Activated naive CD4-positive, alpha-beta T cell treated with anti-CD3 and anti-CD28 coated beads for 36 hours (primary cell): ENCODE measurements at places on chromosomes 3 and 15. TPM values are rescaled to one million over a fixed set of nuclear protein-coding genes. Genes with fewer than 3 reads are reported as not detected.

The CCDC9B gene
- total RNA-seq: 2.2 TPM

The STX19 gene
- not detected for total RNA-seq

The QARS1 gene
- 281 TPM for total RNA-seq

The SENP8 gene
- total RNA-seq: 2.0 TPM

DNA sequence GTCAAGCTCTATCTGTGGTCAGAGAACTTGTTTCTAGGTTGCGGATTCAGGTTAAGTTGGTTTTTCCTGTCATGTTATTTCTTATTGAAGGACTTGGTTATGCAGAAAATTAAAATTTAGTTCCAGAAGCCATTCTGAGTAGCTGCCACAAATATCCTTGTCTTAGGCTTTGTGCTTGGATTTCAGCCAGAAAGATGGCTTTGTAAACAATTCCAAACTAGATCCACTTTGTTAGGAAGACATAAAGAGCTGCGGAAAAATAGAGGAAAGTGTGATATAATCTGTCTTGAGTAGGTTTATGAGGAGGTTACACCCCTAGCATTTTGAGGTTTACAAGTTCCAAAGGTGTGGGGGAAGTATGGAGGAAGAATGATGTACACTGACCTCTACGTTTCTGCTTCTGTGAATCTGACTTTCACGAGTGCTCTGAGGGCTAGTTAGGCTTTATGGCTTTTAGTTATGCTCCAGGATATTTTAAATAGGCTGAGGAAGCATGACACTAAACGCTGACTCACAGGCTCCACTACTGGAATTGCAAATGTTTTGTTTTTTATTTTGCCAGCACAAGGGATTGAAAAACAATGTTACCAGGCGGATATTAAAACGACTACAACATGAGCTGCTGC lies 46.3 kb upstream of the UTS2B start:
- DNase-seq: no peak

GRCh38 chr3:81871358-81872155 lies 110.1 kb upstream of the GBE1 start:
- DNase-seq: no peak

DNA sequence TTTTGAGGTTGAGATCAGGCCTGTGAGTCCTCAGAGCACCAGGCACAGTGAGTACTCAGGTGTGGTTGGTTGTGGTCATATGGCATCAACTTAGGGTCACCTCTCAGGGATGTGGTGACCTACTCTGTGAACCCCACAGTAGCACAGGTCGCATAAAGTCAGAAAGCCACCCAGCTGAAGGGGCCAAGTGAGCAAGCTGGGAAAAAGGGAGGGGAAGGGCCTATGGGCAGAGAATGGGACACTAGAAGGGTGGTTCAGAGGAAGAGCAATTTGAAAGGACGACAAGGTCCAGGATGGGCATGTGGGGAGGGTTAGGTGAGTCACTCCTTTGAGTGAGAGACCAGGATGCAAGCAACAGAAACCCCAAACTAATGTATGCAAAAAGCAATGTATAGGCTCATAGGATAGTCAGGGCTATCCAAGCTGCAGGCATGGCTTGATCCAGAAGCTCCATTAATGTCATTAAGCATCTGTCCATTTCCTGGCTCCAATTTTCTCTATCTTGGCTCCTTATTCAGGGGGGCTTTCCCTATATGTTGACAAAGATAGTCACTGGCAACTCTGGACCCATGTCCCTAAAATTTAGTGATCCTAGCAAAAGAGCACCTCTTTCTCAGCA lies 33.5 kb downstream of the HMCES start:
- DNase-seq: no peak

GRCh38 chr3:48194446-48195071 lies 6.3 kb upstream of the CDC25A start:
- DNase-seq: peak; percentile 50

DNA sequence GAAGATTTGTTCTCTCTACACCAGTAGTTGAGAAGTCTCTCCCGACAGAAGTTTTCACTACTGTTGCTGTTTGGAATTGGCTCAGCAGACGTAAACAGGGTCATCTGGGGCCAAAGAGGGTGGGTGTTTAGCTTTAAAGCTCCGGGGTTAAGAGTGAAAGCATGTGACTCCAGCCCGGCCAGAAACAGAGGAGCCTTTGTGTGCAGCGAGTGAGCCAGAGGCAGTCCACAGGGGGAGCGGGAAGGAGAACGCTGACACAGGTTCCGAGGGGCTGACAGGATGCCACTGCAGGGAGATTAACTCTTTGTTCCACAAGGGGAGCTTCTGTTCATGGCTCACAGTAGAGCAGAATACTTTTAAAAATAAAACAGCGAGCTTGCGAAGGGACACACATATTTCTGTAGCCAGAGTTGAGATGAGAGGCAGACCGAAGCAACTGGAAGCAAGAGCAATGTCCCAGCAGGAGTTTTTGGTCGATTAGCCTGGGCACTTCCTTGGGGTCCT lies 26.9 kb downstream of the BMF start:
- peak; percentile 40 for DNase-seq
